IMR-90 (cell line): ENCODE measurements at places on chromosomes 2 and 18.
A peak's percentile ranks its signal among the peaks of the same experiment; 100 is the strongest.

- DNase-seq = no peak
These were observed 86.5 kb downstream of the STK39 start for GRCh38 chr2:168160897-168161296.

GRCh38 chr2:48844417-48845155 lies 89.1 kb upstream of the LHCGR start:
- peak; percentile 88 for DNase-seq

GRCh38 chr2:153819501-153819900 lies 52.2 kb upstream of the GALNT13 start:
- no peak for DNase-seq

GRCh38 chr18:44111337-44111736 lies 569.4 kb upstream of the SETBP1 start:
- DNase-seq = no peak
